ENCODE measurements at places on chromosomes 4 and X.

- DNase-seq = no peak
These were observed 374.2 kb downstream of the FBXO8 start for GRCh38 chr4:173909294-173909693.

- DNase-seq = no peak
These were observed 45.6 kb downstream of the SOD3 start for GRCh38 chr4:24840826-24841543.

GRCh38 chr4:3437582-3437936 lies 4.2 kb upstream of the HGFAC start:
- no peak for DNase-seq

DNA sequence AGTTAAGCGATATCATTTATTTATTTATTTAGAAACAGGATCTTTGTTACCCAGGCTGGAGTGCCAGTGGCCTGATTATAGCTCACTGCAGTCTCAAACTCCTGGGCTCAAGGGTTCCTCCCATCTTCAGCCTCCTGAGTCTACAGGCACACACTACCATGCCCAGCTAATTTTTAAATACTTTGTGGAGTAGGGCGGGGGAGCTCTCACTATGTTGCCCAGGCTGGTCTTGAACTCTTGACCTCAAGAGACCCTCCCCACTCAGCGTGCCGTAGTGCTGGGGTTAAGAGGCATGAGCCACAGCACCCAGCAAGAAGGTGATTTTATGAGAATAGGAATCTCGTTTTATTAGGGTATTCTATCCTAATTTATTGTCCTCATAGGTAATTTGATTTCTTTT lies 3.9 kb upstream of the UFSP2 start:
- no peak for DNase-seq

GRCh38 chr4:153782581-153782980 lies 6.3 kb downstream of the SFRP2 start:
- no peak for DNase-seq

DNA sequence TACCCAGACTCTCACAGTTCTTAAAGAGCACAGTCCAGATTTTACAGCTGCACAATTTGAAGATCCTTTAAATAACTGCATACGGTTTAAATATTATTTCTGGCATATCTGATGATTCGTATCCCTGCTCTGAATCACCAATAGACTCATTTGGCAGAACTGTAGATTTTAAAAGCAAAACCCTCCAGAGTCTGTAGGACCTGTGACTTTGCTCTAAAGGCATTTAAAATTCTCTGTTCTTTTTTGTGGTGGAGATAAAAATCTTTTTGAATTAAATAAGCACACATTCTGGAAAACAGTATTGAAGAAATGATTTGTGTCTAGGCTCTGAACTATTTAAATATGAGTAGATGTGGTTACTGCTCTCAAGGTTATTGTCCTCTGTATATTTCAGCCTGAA lies 246.2 kb upstream of the PITX2 start:
- no peak for DNase-seq

DNA sequence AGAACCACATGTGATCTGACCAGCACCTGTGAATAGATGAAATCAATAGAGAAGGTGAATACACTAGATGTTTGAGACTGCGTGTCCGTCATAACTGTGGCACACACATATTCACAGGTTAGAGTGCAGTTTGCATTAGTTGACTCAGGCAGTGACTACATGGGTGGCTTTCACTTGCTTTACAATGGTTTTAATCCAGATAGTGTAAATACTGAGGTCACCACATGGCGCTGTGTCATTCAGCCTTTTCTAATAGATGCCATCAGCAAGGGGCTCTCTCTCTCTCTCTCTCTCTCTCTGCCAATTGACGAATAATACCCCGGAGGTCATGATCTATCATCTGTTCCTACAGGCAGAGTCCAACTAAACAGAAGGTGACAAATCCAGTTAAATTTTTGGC lies 30.7 kb upstream of the FGF13 start:
- no peak for DNase-seq

- DNase-seq = no peak
These were observed 27.1 kb downstream of the SEPSECS start for GRCh38 chr4:25133132-25133531.

GRCh38 chrX:18654875-18655836 lies 16.8 kb downstream of the RS1 start:
- DNase-seq = no peak

DNA sequence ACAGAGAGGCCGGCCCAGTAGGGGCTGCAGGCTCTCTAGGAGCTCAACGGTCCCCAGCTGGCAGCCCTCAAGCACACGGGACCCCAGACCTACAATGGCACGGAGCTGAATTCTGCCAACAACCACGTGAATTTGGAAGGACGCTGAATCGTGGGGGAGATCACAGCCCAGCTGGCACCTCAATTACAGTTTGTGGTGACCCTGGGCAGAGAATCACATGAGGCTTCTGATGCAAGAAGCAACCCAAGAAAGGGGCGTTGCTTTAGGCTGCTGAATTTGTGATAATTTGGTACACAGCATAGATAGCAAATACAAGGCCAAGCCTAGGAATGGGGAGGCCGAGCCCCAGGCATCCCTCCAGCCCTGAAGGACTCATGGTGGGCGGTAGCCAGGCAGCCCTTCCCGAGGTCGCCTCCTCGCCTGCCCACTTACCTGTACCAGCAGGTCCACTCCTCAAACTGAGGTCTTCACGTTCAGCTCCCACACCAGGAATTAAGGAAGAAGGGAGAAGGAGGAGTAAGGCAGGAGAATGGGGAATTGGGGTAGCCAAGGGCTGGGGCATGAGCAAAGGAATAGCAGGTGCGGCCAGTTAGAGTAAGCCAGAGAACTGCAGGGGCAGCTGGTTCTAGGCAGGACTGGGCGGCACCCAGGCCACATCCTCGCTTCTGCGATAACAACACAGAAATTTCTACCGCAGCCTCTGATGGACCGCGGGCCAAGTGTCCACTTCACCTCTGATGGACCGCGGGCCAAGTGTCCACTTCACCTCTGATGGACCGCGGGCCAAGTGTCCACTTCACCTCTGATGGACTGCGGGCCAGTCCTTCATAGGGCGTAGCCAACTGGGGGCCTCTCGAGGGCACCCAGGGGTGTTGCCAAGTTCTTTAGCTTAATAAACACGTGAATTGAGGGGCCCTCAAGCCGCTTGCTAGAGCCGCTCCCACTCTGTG lies 23.4 kb upstream of the HTRA3 start:
- no peak for DNase-seq

GRCh38 chrX:54695816-54696487 lies 102.1 kb downstream of the ITIH6 start:
- DNase-seq = no peak

GRCh38 chr4:150650751-150651150 lies 68.8 kb downstream of the MAB21L2 start:
- DNase-seq = no peak

GRCh38 chr4:10661047-10661446 lies 23.5 kb downstream of the CLNK start:
- no peak for DNase-seq

GRCh38 chrX:122907375-122907774 lies 276.7 kb upstream of the GRIA3 start:
- DNase-seq = no peak

DNA sequence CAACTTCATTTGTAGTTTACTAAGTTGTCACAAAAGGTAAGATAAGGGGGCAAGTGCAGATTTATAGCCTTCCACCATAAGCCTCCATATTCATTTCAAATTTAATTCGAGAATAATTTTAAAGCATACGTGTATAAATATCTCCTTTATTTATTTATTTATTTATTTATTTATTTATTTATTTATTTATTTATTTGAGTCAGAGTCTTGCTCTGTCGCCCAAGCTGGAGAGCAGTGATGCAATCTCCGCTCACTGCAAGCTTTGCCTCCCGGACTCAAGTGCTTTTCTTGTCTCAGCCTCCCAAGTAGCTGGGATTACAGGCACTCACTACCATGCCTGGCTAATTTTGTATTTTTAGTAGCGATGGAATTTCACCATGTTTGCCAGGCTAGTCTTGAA lies 523.4 kb downstream of the FAT4 start:
- no peak for DNase-seq

Measured in NCI-H1694 treated with DMSO at 0.1 percent for 48 hours (cell line).